Mesenteric fat pad (tissue), 1 donor: ENCODE measurements at places on chromosomes 7 and 10. TPM values are rescaled to one million over a fixed set of nuclear protein-coding genes. Genes with fewer than 3 reads are reported as not detected.

The INMT gene
- total RNA-seq: 44.0 TPM

The DPCD gene
- total RNA-seq: 5.2 TPM

- no peak for DNase-seq
Measured at GRCh38 chr7:108234281-108234680, 104.1 kb upstream of the LAMB4 start.

DNA sequence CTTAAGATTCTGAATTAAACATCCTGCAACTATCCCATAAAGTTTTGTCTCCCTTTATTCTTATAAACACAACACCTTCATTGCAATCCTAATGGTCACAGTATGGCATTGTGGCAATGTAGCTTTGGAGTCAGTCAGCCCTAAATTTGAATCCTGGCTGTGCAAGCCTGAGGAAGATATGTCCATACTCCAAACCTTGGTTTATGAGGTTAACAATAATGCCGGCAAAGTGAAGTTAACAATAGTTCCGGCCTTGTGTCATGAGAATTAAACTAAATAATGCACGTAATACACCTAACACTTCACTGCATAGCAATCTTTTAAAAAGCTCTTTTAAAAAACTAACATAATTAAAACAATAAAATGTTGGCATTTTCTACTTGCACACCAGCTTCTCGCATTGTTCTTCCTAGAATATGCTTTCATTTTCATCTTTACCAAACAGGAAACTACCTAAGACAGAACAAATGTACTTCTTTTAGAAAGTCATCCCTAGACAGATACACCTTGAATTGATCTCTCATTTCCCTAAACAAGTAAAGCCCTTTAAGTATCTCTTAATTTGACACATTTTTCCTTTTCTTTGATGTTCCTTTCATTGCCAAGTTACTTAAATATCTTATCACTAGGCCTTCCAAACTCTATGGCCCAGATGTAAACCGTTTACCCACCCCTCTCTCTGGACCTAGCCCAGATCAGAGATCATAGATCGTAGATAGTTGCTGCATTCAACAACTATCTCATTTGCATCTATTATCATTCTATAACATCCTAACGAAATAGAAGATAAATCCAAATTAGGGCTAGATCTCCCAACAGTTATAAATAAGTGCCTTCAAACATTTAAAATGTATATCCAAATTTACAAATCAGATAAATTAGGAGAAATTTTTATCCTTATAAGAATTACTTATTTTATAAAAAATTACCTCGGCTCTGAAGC, 66.7 kb downstream of the CREB3L2 start:
- no peak for DNase-seq

GRCh38 chr10:129547608-129548007, 80.6 kb downstream of the MGMT start:
- DNase-seq: no peak

DNA sequence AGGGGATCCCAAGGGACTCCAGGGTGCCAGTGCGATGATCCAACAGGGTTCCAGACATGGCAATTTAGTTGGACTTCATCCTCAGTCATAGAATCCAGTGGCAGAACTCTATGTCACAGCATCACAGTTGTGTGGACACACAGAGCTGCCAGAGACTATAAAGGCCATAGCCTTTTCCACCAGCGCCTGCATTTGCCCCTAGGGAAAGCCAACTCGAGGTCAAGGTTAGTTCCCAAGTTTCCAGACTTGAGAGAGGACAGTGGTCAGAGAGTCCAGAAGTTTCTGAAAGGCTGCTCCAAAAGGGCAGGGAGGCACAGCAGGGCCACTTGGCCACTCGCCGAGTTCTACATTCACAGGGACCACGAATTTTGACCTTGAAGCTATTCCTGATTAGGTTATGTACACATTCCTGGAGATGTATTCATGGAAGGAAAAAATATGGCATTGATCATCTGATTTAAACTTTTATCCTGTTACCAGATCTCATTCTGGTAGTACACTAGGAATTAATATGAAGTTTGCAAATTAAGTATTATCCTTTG, 170.1 kb downstream of the KCNMA1 start:
- DNase-seq: no peak

DNA sequence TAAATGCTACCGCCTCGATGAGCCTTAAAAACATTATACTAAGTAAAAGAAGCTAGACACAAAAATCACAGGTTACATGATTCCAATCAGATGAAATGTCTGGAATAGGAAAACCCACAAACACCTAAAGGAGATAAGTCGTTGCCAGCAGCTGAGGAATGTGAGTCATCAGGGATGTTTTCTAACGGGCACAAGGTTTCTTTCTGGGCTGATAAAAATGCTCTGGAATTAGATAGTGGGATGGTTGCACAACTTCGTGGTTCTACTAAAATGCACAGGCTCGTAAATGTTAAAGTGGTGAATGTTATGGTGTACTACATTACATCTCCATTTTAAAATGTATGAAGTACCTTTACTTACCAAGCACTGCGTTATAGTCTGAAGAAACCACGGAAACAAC, 9.7 kb downstream of the ABLIM1 start:
- DNase-seq: no peak

DNA sequence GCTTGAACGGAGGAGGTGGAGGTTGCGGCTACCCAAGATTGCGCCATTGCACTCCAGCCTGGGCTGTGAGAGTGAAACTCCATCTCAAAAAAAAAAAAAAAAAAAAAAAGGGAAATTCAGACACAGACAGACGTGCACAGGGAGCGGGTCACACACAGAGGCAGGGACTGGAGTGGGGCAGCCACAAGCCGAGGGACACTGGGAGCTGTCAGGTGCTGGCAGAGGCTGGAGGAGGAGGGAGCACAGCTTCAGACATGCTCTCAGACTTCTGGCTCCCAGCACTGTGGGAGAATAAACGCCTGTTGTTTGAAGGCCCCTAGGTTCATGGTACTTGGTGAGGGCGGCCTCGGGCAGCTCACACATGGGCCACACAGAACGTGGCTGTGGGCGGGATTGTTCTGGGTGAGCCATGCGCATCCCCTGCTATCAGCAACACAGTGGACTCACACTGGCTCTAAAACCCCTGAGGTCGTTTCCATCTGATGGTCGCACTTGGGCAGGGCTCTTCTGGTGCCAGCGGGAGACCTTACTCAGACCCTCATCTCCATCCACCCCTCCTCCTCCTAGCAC, 375.9 kb downstream of the DNAJB6 start:
- no peak for DNase-seq

DNA sequence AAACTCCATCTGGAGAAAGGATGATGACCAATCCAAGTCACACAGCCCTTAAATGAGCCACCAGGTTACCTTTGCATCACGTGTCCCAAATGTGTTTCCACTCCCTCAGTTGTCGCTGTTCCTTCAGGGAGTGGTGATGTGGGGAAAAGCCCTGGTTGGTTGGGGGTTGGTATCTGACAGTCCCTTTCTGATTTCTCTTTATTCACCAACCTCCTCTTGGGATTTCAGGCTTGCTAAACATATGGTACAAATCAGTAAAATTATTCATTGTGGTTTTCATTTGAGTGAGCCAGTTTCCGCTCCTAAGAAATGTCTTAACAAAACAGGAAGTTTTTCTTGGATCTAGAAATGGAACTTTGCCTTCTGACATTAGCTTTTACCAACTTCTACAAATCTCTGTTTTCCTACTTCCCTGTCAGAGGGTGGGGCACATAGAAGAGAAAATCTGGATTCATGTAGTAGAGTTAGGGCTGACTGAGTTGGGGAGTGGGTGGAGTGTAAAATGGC, 40.0 kb upstream of the KMT2E start:
- no peak for DNase-seq

- no peak for DNase-seq
Measured at GRCh38 chr10:72649291-72649690, 23.4 kb upstream of the MICU1 start.

The NUTM2A gene
- 1.1 TPM for total RNA-seq
